CD4-positive, CD25-positive, alpha-beta regulatory T cell (primary cell): ENCODE measurements at places on chromosomes 11 and 22. TPM values are rescaled to one million over a fixed set of nuclear protein-coding genes. Genes with fewer than 3 reads are reported as not detected.

Gene CATSPERZ
- total RNA-seq = not detected

DNA sequence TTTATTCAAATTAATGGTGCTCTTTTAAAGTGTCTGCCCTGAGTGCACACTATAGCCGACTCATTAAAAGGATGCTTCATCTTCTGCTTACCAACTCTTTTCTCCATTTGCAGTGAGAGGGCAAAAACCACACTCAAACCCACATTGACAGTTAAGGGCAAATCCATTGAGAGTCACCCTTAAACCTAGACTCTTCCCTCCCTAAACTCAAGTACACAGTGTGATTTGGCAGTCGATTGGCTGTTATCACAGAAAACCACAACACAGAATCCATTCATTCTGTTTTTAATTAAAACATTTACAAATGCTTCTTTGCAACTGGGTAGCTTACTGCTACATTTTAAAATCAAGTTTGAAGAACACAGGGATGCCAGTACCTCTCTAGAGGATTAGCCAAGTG, 120.0 kb downstream of the CADM1 start:
- H3K27me3 ChIP-seq = peaks cover 2% of the 10 kb centered on the region
- H3K27ac ChIP-seq = no peak overlapping the region
- DNase-seq = no peak
- H3K4me3 ChIP-seq = no peak overlapping the region

- DNase-seq = no peak
- no peak overlapping the region for H3K27ac ChIP-seq
- H3K4me3 ChIP-seq = no peak overlapping the region
Measured at GRCh38 chr22:40612291-40612751, 24.2 kb downstream of the MRTFA start.

DNA sequence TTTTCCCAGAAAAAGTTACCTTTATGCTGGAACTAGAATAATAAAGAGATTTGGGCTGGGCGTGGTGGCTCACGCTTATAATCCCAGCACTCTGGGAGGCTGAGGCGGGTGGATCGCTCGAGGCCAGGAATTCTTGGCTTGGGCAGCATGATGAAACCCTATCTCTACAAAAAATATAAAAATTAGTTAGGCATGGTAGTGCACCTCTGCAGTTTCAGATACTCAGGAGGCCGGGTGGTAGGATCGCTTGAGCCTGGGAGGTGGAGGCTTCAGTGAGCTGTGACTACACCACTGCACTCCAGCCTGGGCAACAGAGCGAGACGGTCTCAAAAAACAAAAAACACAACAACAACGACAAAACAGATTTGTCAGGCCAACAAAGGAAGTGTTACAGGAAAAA, 119.3 kb upstream of the OR9Q1 start:
- no peaks in the 10 kb centered on the region for H3K4me1 ChIP-seq
- no peak for DNase-seq
- H3K27me3 ChIP-seq = no peaks in the 10 kb centered on the region
- H3K36me3 ChIP-seq = no peaks in the 10 kb centered on the region

Gene PDE3B
- 99.5 TPM for total RNA-seq

Gene WBP2NL
- total RNA-seq = 2.9 TPM
